ENCODE measurements at places on chromosomes 4 and X.

DNA sequence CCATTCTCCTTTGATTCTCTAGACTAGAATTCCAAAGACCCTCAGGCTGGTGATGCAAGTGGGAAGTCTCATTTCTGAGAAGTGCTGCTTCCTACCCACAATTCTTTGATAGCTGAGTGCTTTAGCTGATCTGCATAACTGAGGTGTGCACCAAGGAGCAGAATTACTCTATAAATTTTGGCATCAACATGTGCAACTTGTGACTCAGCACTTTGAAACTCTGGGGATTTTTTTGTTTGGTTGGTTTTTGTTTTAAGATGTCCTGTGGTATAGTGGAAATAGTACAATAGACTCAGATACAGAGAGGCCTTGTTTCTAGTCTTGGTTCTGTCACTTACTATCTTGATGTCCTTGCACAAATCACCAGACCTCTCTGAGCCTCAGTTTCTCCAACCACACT, 148.4 kb downstream of the AR start:
- no peak for DNase-seq

GRCh38 chrX:154486052-154486395, 391 bp downstream of the UBL4A start:
- no peak for DNase-seq

- no peak for DNase-seq
Observed at GRCh38 chr4:98248934-98249333, 12.2 kb upstream of the RAP1GDS1 start.

DNA sequence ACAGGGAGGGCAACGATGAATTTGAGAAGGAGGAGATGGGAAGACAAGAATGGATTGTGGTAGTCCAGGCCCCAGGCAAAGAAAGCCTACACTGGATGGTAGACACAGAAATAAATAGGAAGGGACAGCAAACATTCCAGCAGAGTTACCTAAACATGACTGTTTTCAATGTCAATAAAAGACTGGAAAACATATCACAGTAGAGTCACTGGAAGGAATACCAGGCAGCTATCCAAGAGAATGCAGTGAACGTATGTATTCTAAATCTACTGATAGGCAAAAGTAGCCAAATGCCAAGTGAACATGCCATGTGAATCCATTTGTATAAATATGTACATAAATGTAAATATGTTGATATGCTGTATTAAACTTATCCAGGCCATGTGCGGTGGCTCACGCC, 183.0 kb downstream of the PALLD start:
- no peak for DNase-seq

DNA sequence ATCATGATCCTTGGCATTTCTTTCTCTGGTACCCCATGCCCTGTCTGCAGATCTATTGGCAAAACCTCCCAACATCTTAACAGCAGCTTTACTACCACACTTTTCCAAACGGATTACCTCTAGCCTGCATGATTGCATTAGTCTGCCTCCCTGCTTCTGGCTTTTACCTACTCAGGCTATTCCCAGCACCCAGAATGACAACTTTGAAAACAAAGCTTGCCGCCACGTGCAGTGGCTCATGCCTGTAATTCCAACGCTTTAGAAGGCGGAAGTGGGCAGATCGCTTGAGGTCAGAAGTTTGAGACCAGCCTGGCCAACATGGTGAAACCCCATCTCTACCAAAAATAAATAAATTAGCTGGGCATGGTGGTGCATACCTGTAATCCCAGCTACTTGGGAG, 60.2 kb downstream of the UBE2K start:
- DNase-seq, result no peak

DNA sequence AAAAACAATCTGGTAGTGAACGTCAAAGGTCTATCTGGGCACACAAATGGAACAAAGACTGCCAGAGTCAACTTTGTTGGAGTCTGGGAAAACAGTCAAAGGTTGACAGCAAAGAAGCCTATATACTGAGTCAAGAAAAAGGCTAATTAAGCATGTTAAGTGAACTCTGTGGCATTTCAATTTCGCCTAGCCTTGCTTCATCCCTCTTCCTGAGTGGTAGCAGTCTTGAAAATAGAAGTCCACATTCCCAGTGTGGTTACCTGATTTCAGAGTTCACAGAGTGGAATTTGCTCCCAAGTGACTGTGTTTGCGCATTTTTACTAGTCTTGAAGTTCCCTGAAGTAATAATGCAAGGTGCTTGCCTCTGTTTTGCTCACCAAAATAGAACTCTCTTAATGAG, 760.0 kb downstream of the FSTL5 start:
- no peak for DNase-seq

- no peak for DNase-seq
Observed at GRCh38 chr4:186722796-186723291, 812 bp downstream of the FAT1 start.

GRCh38 chr4:139625482-139625881, 40.1 kb upstream of the MGST2 start:
- no peak for DNase-seq

DNA sequence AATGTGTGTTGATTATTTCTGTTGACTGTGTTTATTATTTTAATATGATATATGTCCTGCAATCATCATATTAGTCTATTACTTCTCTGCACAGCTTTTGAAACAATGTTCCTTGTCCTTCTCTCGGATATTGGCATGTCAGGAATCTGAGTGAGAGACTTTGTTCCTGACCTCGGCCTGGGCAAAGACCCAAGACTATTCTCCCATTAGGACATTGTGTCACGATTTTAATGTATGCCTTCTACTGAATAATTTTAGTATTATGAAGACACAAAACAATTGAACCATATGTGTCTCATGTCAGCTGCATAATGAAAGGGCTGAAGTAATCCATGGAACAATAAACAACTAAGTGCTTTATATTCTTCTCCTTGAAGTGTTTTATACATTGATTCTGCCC, 580.8 kb upstream of the TENM3 start:
- DNase-seq, result no peak

- no peak for DNase-seq
Observed at GRCh38 chr4:70666369-70666768, at the start of gene JCHAIN. Gene JCHAIN (minus strand): TSS chr4:70666508. CDS start chr4:70666490, 18 bp downstream.

- no peak for DNase-seq
Observed at GRCh38 chr4:62402088-62402806, 1202.1 kb downstream of the ADGRL3 start.

GRCh38 chr4:115360431-115360830, 247.0 kb upstream of the NDST4 start:
- no peak for DNase-seq

DNA sequence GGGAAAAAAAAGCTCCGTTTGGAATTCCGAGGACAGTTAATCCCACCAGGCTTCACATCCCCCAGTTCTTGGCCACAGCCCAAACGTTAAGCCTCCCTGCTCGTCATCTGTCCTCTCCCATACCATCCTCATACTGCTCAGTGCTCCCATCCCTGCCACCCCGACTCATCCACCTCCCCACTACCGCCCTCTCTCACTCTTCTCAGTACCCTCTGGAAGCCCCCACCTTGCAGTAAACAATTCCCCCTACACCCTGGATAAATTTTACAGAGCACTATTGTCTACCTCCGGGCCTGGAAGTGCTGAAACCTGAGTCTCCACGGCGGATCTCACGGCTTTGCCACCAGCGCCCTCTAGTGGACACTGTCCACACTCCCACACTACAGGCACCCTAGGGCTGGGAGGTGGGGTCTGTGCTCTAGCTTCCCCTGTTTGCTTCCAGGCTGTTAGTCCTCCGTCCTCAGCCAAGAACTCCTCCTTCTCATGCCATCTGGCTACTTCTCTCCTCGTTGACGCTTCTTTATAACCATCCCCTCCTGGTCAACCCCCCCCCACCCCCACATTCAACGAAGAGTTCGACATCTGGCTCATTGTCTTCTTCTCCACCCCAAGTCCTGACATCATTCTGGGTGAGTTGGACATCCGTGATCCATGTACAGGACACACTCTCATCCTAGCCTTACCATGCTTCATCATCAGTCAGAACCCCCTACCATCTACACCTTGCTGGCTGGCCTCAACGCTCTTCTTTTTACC, 54.5 kb downstream of the RTL9 start:
- DNase-seq, result no peak

DNA sequence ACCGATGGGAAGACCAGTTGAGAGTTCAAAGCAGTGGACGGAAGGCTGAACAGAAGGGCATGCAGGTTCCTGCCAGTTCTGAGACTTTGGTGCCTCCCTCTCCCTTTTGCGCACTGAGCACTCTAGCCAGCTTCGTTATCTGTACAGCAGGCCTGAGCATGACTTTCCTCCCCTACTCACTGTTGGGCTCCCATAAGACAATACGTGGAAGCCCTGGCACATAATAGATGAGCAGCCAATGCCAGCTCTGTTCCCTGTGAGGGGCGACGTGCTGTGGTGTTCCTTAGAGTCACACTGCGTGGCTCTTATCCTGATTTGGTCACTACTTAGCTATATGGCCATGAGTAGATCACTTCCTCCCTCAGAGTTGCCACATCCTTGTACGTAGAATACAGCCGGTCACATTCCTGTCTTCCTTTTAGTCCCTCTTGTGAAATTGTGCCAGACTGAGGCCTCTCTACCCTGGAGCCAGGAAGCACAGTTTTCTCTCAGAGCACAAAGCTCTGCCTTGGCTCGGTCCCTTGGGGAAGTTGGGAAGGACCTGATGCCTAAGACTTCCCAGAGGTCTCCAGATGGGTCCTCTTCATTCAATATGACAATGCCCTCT, 160.4 kb upstream of the MAMLD1 start:
- no peak for DNase-seq

- DNase-seq, result no peak
Observed at GRCh38 chr4:165539801-165540200, 161.0 kb downstream of the CPE start.

- no peak for DNase-seq
Observed at GRCh38 chrX:87236830-87237440, 280.7 kb upstream of the KLHL4 start.

DNA sequence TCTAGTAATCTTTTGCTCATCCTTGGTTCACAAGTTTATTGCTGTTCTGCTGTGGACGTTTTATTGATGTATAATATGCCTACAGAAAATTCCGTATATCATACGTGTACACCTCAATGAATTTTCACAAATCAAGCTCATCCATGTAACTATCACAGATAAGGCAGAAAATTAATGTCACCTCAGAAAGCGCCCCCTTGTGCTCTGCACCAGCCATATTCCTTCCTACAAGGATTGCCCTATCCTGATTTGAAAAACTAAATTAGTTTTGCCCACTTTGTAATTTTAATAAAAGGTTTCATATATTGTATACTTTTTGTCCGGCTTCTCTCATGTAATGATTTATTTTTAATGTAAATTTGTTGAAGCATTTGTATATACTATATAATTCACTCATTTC, 390.8 kb downstream of the ADGRL3 start:
- DNase-seq, result no peak

GRCh38 chrX:48470110-48470832, at the start of gene SLC38A5:
Gene SLC38A5 (minus strand): TSS chrX:48470260. CDS start chrX:48467924, 2,336 bp downstream.
- DNase-seq, result no peak

- no peak for DNase-seq
Observed at GRCh38 chrX:143095816-143096215, 70.1 kb downstream of the SPANXN4 start.

DNA sequence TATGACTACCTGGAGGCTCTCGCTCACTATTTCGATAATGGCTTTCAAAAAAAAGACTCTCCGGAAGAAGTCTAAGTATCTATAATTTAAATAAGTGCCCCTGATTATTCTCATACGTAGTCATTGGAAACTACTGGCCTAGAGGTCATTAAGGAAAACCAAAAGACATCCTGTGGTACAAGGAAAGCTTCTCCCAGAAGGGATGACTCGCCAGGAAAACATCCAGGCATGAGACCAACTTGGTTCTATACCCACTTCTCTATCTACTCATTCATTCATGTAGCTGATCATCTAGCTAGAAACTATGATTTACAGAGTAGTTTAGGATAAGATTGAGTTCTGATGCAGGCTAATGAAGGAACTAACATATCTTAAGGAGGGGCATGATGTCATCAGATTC, 37.7 kb downstream of the SOX3 start:
- DNase-seq, result no peak

Data from cortex of kidney (tissue), 1 donor.